ENCODE measurements at places on chromosomes 13 and 19.

DNA sequence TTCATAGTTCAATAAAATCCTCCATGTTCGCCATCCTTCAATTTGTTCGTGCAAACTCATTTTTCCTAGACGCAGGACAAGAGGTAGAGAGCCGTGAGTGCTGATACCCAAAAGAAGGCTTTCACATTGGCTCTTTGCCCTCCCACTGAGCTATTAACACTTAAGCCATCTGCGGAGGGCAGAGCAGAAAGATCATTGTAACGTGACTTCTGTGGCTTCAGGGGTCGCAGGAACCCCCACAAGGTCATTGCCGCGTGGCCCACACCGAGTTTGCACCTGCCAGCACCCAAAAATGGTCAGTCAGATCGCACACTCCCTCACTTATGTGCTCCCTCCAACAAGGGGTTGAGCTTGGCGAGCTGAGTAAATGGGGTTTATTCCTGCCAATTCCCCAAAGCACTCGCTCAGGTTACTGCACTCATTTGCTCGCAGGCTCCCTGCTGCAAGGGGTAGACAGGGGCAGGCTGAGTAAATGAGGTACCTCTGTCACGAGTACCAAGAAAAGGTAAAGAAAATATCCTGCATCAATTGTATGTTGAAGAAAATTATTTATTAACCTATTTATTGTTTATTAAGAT lies 144.1 kb downstream of the PRR20E start:
- no peak for DNase-seq

DNA sequence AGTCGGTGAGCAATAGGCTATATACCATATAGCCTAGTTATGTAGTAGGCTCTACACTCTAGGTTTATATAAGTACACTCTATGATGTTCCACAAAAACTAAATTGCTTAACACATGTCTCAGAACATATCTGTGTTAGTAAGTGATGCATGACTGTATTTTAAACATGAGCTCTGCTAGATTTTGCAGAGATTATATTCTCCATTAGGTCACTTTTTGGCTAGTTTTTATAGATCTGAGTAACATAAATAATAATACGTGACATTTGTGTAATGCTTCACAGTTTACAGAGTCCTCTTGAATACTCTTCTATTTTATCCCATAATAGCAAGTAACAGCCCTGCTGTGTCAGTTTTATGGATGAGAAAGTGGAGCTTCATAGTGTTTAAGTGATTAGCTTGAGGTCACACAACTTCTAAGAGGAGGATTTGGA lies 47.8 kb downstream of the NDFIP2 start:
- DNase-seq, result no peak

DNA sequence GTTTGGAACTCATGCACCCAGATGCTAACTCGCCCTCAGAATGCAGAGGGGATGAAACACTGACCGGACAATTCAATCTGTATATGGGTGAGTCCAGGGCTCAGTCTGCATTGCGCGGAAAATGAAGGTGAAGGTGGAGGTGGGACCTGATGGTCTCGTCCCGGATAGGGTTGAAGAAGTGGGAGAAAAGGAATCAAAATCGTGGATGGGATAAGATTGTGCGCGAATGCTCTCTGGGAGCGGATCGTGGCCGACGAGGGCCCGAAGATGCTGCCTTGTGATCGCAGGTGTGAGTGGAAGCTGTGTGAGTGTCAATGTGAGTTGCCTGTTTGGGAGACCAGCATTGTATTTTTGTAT lies 594 bp upstream of the ZNF850 start:
- no peak for DNase-seq

DNA sequence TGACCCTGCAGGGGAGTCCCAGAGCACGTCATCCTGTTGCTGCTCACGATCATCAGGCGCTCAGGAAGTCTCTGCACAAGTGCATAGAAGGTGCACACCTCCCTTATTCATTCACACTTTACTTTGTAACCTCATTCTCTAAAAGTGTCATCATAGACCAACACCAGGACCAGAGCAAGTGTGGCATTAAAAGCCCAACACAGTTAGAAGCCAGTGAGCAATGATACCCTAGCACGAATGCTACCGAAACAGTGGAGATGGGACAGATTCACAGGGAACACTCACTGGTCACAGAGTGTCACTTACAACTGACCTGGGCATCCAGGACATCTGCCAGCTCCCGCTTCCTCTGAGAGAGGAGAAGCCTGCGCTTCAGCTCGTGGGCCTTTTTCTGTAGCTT lies 17.0 kb downstream of the HAUS8 start:
- DNase-seq, result no peak

GRCh38 chr13:97284558-97284957 lies 62.4 kb downstream of the MBNL2 start:
- no peak for DNase-seq

DNA sequence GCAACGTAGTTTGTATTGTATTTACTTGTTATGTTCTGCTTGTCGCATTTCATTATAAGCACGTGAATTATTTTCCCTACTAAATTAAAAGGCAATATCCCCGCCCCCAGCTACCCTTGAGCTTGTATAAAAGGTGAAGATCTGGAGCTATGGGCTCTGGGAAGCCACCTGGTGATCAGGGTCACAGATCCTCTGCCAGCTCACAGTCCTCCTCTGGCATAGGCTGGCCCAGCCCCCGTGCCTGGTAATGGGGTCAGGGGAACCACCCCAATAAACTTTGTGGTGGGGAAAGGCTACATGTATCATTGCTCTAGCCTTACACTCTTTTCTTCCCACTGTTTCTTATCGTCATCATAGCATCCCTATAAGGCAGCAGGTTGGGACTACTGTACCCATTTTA lies 190.2 kb upstream of the TSHZ3 start:
- DNase-seq, result no peak

GRCh38 chr13:114142640-114143490 lies 10.4 kb upstream of the RASA3 start:
- DNase-seq, result no peak

DNA sequence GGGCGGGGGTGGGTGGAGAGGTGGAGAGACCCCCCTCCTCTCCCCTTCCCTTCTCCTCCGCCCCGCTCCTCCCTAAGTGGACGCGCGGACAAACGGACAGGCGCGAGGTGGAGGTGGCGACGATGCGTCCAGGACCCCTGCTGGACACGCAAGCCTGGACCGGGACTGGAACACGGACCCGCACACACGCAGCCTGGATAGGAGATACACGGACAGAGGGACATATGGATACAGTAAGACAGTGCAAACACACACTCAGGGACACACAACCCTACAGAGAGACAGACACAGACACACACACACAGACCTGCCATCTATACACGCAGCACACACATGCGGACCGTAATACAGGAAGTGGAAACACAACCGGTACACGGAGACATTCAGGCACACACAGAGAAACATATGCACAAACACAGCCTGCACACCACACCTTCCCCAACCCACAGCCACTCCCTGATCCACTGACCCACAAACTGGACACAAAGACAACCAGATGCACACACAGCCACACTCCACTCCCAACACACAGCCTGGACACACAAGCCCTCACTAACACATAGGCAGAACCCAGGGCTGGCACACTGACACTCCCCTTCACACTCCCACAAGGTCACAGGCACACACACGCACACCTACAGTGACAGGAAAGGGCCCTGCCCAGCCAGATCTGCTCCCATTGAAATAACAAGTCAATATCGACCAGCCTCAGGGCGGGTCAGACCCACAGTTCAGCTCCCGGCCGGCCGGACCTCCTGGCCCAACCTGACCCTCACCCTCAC lies 696 bp upstream of the ERFL start:
- no peak for DNase-seq

GRCh38 chr13:70172946-70173597 lies 64.8 kb upstream of the KLHL1 start:
- no peak for DNase-seq

- no peak for DNase-seq
These were observed 420.6 kb downstream of the ZNF536 start for GRCh38 chr19:30792561-30793505.

GRCh38 chr13:19888799-19889198 lies 25.4 kb upstream of the ZMYM5 start:
- no peak for DNase-seq

DNA sequence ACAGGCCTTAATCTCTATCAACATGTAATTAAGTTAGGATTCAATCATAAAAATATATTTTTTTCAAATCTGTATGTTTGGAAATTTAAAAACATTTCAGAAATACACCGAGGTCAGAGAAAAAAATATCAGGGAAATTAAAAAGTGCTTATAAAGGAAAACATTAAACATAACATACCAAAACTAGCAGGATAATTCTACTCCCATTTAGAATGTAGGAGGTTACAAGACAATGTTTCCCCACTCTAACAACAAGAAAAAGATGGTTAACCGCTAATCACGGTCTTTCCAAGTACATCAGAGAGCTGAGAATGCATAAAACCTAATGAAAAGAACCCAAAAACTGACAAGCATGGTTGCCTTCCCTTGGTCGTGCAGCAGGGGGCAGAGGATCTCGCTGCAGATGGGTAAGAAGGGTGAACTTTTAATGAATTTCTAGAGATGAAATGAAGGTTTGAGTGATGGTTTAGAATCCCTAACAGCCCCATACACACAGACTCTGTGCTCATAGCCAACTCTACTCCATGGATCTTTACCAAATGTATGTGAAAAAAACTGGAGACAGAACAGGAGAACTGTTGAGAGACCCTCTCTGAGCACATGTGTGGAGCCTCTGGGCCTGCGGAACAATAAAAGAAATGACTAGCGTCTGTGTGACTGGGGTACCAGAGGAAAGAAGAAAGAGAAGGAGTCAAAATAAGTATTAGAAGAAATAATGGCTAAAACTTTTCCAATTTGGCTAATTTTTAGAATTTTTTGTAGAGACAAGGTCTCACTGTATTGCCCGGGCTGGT lies 51.3 kb upstream of the LSM14A start:
- peak; percentile 37 for DNase-seq

DNA sequence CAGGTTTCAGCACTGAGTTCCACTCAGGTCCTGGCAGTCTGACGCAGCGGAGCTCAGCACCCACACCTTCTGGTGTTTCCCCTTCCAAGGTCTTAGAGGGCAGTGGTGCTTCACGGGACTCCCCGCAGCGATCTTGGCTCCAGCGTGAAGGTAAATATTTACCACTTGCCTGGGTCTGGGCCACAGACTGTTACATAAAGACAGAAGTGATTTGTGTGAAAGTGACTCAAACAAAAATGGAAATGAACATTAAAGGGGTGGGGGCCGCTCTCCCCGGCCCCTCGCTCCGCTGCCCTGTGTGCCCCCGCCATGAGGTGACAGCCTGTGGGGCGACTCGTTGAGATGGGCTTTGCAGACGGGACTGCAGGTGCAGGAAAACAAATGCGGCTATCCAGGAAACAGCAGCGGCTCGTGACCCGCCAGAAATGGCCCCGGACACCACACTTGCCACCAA lies 55.0 kb downstream of the GGACT start:
- DNase-seq, result no peak

DNA sequence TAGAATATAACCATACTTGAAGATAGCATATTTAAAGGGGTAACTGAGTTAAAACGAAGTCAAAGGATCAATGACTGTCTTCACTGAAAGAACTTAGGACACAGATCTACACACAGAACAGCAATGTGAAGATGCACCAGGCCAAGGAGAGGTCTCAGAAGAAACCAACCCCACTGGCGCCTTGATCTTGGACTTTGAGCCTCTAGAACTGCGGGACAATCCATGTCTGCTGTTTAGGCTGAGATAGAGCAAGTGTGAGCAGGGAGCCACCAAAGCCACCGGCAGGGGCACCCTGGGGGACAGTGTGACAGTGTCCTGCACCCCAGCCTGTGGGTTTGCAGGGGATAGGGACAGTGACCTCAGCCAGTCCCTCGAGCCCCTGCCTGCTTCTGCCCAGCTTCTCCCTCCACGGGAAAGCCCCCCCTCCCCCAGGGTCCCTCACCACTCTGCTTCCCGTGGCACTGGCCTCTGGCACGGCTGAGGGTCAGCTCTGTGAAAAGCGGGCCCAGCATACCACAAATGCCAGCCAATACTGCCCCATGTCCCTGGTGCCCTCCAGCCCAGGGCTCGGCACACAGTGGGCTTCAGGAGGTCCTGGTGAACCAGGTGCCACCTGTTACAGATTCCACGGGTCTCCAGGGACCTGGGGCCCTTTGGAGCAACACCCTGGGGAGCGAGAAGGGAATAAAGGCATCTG lies 40.8 kb downstream of the KLF2 start:
- no peak for DNase-seq

DNA sequence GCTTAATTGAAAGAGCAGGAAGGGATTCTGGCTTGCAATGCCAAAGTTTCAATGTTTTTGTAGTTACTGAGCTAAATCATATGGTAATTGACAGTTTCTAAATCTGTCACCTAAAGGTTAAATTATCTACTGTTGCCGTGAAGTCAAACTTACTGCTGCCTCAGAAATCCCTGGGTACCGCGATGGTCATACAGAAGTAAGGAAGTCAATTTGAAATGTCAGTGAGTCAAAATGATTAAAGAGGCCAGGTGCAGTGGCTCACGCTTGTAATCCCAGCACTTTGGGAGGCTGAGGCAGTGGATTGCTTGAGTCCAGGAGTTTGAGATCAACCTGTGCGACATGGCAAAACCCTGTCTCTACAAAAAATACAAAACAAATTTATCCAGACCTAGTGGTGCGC lies 48.8 kb upstream of the TPM4 start:
- no peak for DNase-seq

GRCh38 chr13:50448535-50448998 lies 394.9 kb downstream of the DLEU7 start:
- DNase-seq, result no peak

GRCh38 chr13:27038323-27038722 lies 133.3 kb downstream of the USP12 start:
- DNase-seq, result no peak

DNA sequence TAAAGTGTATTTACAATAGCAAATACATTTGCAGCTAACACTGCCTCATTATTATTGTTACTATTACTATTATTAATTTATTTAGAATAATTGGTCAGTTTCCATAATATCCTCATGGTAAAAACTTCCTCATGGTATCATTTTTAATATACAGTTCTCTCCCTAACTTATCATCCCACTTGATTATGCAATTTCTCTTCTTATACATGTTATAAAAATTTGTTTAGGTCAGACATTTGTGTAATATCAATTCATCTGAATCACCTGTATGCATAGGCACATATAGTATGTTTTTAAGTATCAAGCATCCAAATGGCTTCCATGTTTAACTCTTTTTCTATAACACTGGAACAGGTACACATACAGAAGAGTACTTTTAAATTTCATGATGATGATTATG lies 210.8 kb upstream of the STARD13 start:
- DNase-seq, result no peak

DNA sequence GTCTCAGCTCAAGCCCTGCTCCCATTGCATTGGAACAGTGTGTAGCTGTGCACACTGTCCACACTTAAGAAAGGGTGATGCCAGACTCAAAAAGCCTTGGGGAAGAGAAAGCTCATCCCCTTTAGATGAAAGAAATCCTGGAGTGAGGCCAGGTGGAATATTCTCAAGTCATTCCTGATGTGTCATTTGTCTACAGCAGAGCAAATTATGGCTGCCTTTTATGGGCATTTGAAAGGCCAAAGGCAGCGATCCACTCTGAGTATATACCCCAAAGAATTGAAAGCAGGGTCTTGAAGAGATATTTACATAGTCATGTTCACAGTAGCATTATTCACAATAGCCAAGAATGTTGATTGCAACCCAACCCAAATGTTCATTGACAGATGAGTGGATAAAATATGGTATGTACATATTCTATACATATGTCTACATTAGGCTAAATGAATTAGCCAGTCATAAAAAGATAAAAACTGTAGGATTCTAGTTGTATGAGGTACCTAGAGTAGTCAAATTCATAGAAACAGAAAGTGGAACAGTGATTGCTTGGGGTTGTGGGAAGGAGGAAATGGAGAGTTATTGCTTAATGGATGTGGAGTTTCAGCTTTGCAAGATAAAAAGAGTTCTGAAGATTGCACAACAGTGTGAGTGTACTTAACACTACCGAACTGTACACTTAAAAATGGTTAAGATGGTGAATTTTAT lies 214.9 kb downstream of the KCNRG start:
- DNase-seq, result no peak

Measured in cerebellar cortex (tissue), 1 donor.